ENCODE measurements at places on chromosomes 2 and 18. TPM values are rescaled to one million over a fixed set of nuclear protein-coding genes. Genes with fewer than 3 reads are reported as not detected.
A peak's percentile ranks its signal among the peaks of the same experiment; 100 is the strongest.

- DNase-seq: no peak
Measured at GRCh38 chr18:60197671-60198462, 174.7 kb downstream of the MC4R start.

DNA sequence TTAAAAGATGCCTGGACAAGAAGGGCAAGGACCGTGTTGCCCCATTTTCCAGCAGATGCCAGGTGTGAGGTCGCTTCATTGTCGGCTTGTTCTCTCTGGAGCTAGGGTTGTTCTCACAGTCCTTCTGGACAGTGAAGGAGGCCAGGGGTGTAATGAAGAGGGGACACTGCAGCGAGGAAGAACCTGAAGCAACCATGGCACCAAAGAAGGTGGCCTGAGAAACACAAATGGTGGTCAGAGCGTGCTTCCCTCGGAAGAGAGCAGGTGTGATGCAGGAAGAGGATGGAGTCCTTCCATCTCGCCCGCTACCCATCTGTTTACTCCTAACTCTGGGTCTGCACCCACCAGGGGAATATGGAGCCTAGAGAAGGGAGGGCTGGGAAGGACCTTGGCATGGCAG is 50.3 kb upstream of the TWIST2 start:
- no peak for DNase-seq

GRCh38 chr2:158464426-158465281 is 7.9 kb downstream of the PKP4 start:
- DNase-seq: no peak

GRCh38 chr2:160565099-160565845 is 71.7 kb upstream of the RBMS1 start:
- DNase-seq: no peak

- DNase-seq: no peak
Measured at GRCh38 chr2:30272761-30273573, 41.6 kb downstream of the LBH start.

DNA sequence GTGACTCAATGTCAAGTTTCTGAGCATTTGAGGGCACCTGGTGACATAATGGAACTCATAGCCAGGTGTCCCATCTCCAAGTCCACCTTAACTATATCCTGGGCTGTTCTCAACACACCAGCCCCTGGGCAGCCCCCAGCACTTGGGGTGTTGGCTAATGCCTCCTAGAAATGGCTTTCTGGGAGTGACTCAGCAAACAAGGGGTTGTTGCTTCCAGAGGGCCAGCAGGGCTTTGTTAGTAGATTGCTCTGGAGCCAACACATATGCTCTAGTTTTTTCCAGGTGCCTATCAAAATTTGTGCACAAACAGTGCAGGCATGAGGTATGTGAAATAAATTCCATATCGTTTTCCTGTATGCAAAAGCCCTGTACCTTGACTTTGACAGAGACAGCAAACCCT is 448.4 kb downstream of the SLC4A3 start:
- no peak for DNase-seq

DNA sequence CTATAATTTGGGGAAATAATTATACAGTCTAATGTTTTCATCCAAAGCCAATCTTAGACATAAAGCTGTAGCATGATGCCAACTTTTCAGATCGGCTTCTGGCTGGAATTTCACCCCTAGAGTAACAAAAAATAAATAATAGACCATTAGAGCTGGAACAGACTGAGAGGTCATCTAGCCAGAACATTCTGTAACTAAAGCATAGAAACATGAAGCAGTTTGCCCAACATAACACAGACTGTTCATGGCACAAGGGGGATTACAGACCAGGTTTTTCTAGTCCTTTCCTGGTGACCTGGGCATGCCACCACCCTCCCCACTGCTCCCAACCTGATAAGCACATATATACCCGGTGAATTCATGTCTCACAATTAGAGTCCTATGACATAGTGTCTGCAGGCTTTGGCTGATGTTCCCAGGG is 116.4 kb upstream of the PPP1CB start:
- no peak for DNase-seq

DNA sequence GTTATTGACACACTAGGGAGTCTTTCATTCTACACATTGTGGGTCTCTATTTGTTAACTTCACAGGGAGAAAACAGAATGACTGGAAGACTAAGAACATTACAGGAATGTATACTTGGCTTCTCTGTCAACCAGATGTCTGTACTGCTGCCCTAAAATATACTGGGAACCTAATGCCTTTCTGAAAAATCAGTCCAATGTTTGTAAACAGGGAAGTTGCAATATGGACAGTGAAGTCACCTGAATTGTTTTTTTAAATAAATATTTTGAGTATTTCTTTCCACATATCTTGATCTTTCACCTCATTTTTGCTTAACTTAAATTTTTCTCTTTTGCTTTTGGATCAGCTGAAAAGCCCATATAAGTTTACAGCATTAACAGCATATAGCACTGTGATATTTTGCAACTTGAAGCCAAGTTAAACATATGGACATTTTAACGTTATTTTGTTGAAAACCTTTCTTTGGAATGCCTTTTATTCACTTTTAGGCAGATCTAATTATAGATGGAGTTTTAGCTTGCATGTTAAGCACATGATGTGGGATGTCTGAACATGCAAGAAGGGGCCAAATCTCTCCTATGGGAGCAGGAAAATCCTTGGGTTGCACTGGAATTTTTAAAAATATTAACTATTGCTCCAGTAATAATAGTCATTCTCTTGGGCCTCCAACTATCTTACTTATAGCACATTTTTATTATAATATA is 137.7 kb upstream of the TWIST2 start:
- no peak for DNase-seq

GRCh38 chr2:165122521-165122920 is 81.3 kb downstream of the SCN3A start:
- DNase-seq: no peak

- no peak for DNase-seq
Measured at GRCh38 chr2:132422736-132423135, 6.1 kb downstream of the GPR39 start.

DNA sequence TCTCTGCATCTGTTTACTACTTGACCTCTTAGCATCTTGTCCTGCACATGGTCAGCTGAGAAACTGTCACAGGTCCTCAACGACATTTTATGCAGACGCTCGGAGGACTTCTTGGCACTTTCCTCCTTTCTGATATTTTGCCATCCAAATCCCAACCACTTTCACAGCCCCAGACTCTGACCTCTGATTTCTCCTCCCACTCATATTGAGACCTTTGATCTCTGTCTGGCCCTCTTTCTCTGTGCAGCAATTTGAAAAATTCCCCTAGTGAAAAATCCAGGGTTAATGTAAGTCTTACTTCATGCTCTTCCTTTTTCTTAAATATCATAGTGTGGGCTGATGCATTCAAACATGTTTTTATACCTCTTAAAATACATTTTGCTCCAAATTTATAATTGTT is 273.8 kb downstream of the CCDC102B start:
- no peak for DNase-seq

DNA sequence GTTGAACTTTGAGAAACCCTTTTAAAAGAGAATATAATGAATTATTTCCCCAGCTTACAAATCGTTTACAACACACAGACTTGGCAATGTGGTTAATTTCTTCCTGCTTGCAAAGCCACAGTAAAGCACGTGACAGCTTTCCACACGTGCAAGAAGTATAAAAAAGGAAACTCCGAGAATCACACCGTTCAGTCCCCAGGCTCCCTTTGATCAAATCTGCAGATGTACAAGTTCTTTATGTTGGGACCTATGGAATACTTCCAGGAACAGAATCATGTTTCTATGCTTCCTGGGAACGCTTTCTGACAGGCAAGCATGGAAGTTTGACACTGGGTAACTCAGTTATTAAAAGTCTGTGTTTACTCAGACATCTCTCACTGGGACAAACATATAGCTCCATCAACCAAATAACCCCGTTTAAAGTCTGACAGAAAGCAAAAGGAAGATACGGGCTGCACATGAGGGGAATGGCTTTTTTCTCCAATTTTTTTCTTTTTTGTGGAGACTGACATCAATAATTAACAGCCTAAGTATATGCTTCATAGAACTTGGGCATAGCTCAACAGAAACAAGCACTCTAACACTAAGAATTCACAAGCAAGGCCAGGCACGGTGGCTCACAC is 134.8 kb downstream of the EIPR1 start:
- DNase-seq: peak; percentile 52

GRCh38 chr18:77366720-77367641 is 117.3 kb downstream of the GALR1 start:
- no peak for DNase-seq

- DNase-seq: no peak
Measured at GRCh38 chr2:190255676-190256075, 64.0 kb downstream of the HIBCH start.

DNA sequence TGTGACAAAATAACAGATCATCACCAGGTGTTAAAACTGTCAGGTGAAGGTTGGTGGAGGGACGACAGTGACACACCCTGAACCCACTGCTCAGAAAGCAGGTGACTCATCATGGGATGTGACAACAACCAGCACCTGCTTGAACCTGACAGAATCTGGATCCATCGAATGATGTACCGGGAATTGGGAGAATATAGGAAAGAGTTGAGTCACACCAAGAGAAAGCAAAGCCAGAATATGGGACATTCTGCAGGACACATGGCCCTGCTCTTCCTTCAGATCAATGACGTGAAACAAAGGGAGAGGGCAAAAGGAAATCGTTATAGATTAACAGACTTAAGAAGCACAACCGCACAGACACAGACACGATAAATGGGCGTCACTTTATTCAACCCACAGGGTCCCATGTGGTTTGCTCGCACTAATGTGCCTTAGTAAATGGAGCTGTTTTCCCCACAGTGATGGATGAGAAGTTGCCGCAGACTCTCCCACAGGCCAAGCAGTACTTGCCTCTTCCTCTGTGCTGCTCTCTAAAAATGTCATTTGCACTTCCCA is 100.1 kb downstream of the CRACDL start:
- DNase-seq: no peak

- DNase-seq: no peak
Measured at GRCh38 chr2:128487650-128488387, 169.2 kb upstream of the HS6ST1 start.

GRCh38 chr18:2847317-2848246 is 776 bp downstream of the EMILIN2 start:
- DNase-seq: no peak

Gene RIT2
- not detected for polyA plus RNA-seq

Gene KYNU
- polyA plus RNA-seq: 4.4 TPM

Gene ANKRD30BL
- not detected for polyA plus RNA-seq

Gene GALNT5
- polyA plus RNA-seq: not detected

Gene TRIM43
- polyA plus RNA-seq: not detected

Gene NAGK
- 79.4 TPM for polyA plus RNA-seq
